NCI-H1694 treated with DMSO at 0.1 percent for 48 hours (cell line): ENCODE measurements at places on chromosomes 3 and 15.

DNA sequence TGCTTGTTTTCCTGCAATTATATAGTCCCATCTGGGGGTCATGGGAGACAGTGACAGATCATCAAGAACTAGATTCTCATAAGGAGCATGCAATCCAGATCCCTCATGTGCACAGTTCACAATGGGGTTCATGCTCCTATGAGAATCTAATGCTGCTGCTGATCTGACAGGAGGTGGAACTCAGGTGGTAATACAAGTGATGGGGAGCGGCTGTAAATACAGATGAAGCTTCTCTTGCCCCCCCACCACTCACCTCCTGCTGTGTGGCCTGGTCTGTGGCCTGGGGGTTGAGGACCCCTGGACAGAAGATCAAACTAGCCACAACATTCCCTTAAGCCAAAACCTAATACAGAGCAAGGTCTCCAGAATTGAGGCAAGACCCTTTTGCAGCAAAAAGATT, 161.1 kb downstream of the WDR76 start:
- no peak for DNase-seq

GRCh38 chr15:97425596-97425995, 534.9 kb upstream of the ARRDC4 start:
- DNase-seq: no peak

DNA sequence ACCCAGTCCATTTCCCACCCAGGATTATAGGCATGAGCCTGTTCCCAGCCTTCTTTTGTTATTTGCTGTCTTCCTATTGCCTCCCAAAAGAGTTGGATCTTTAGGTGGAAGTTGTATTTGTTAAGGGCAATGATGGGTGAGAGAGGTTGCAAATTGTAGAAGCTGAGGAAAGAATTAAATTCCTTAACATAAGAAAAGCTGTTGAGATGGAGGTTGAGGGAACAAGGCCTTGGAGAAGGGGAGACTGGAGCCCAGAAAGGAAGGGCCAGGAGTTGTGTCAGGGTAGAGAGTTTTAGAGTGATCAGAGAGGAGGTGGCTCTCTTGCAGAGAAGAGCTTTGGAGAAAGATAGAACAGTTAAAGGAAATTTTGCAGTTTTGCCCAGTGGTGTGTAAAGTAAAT, 46.8 kb downstream of the PLS1 start:
- no peak for DNase-seq

DNA sequence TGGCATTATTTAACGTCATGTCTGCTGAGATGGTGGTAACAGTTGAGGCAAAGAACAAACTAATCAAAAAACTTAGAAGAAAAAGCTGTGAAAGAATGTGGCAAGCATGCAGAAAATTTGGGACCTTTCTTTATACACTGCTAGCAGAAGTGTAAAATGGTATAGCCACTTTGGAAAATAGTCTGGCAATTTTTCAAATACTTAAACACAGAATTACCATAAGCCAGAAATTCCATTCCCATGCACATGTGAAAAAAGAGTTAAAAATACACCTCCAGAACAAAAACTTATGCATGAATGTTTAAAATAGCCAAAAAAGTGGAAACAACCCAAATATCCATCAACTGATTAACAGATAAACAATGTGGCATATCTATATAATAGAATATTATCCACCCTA, 613.3 kb downstream of the TBL1XR1 start:
- DNase-seq: no peak

DNA sequence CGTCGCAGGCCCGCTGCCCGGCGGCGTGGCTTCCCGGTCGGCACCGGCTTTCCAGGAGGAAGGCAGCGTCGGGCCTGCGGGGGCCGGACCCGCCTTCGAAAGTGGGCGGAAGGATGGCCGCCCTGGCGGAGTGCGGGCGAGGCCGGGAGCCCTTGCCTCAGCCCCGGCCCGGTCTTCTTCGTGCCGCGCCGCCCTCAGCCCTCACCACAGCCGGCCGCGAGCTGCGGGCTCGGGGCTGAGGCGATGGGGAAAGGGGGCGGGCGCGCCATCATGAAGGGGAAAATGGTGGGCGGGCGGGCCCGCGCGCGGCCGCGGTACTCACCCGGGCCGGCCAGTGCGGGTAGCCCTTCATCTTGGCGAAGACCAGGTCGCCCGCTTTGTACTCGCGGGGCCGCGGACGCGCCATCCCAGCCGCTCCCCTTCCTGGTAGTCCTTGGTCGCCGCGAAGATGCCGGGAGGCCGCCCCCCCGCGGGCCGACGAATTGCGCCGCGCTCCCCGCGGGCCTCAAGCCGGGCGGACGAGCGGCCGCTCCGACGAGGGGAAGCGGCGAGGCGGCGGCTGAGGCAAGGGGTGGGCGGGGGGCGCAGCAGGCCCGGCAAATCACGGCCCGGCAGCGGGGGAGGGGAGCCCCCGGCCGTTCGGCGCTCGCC, 489 bp downstream of the HDGFL3 start:
- DNase-seq: no peak

DNA sequence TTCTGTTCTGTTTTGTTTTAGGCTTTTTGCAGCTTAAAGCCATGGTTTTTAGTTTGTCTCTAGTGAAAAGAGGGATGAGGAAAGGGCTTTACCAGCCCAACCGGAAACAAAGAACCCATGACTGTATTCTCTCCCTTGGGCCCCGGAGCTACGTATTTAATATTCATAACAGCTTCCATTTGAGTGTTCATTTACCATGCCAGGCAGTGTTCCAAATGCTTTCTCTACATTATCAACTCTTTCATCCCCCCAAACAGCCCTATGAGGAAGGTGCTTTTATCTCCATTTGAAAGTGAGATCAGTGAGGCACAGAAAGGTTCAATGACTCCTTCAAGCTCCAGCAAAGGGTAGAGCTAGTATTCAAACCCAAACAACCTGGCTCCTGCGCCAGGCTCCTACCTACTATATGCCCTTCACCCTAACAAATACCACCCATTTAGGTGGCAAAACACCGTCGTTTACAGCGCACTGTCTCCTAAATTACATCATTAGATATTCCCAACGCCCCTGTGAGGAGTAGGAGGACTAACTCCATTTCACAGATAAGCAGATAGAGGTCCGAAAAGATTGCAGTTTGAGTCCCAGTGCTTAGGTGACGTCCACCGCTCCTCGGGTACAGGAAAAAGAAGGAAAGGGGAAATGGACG, 27.9 kb downstream of the GTPBP8 start:
- peak; percentile 13 for DNase-seq

- DNase-seq: peak; percentile 99
Observed at GRCh38 chr3:104909198-104909597, 457.5 kb upstream of the ALCAM start.

DNA sequence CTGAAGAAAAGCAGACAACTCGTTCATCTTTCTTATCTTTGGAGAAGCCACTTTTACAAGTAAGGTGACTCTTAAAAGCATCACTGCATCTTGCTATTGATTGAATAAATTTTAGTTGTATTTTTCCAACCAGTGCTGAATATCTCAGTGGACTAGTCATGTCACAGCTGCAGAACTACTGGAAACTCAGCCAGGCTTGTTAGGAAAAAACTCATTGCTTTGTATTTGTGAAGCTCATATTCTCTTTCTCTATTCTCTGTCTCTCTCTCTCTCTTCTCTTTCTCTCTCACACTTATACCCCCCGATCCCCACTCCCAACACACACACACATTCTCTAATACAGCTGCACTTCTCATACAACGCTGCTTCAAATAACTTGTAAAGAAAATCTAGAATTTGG, 104.3 kb downstream of the WDR76 start:
- DNase-seq: no peak

DNA sequence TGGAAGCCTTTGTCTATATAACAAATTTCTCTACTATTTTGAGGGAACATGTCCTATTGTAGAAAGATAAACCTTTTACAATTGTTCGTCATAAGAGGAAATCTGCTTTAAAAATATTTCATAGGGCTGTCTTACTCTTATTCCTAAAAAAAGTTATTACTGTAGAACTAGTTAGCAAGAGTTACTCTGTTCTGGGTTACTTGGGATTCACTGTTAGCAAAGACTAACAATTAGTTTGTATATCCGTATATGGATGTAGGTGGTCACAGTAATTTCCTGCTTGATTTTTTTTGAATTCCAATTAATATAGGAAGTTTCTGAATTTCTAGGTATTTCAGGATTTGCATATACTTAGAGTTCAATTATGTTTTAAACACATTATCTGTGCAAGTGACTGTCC, 413.5 kb downstream of the RBMS3 start:
- DNase-seq: no peak
